Epithelial cell of proximal tubule (primary cell): ENCODE measurements at places on chromosomes 6 and 20.

GRCh38 chr6:195861-196360 lies 96.4 kb upstream of the DUSP22 start:
- no peak for DNase-seq

GRCh38 chr6:45388328-45388727 lies 10.6 kb upstream of the SUPT3H start:
- DNase-seq, result no peak

DNA sequence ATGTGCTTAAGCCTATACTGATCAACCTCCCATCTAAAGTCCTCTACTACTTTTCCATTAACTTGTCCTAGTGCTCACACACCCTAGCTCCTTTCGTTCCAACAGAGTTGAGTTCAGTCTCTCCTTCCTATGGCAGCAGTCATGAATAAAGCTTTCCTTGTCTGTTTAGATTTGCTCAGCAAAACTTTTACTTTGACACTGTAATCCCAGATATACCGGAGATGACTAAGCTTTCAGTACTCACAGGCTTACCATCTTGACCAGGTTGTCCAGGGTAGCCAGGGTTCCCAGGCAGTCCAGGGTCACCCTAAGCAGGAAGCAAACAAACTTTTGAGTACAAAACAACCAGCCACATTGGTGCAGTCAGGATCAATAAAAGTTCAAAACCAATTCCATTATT lies 90.7 kb downstream of the COL21A1 start:
- no peak for DNase-seq

DNA sequence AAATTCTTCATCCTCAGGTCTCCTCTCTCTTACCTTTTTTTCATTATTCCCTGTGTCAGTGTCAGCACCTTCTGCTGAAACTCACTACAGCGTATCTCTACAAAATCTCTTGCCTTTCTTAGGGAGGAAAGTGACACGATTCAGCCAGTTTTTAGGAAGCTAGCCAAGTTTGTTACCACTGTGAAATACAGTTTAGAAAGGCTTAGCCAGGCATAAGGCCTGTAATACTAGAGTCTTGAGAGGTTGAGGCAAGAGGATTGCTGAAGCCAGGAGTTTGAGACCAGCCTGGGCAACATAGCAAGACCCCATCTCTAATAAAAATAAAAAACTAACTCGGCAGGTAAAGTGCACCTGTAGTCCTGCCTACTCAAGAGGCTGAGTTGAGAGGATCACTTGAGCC lies 16.7 kb downstream of the TAB2 start:
- DNase-seq, result no peak

GRCh38 chr6:99120641-99121040 lies 172.9 kb upstream of the FBXL4 start:
- DNase-seq, result no peak

GRCh38 chr20:51610761-51611624 lies 68.5 kb upstream of the NFATC2 start:
- DNase-seq, result no peak

DNA sequence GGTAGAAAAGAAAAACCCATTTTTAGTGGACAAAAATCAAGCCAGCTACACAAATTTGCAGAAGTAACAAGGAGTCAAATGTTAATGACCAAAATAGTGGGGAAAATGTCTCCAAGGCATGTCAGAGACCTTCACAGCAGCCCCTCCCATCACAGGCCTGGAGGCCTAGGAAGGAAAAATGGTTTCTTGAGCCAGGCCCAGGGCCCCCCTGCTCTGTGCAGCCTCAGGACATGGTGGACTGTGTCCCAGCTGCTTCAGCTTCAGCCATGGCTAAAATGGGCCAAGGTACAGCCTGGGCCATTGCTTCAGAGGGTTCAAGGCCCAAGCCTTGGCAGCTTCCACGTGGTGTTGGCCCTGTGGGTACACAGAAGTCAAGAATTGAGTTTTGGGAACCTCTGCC lies 82.5 kb upstream of the CLVS2 start:
- DNase-seq, result no peak

- DNase-seq, result peak; percentile 10
These were observed 1120.1 kb upstream of the CITED2 start for GRCh38 chr6:140494321-140495108.

DNA sequence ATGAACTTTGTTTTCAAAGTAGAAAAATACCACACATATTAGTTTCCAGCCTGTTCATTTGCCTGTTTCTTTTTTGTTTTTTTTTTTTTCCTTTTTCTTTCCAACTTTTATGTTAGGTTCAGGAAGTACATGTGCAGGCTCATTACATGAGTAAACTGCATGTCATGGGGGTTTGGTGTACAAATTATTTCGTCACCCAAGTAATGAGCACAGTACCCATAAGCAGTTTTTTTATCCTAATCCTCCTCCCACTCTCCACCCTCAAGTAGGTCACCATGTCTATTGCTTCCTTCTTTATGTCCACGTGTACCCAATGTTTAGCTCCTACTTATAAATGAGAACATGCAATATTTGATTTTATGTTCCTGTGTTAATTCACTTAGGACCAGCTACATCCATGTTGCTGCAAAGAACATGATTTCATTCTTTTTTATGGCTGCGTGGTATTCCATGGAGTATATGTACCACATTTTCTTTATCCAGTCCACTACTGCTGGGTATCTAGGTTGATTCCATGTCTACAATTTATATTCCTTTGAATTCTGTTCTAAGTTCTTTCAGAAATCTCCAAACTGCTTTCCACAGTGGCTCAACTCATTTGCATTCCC lies 31.8 kb downstream of the SNX14 start:
- no peak for DNase-seq
